ENCODE measurements at places on chromosomes 13 and 19. TPM values are rescaled to one million over a fixed set of nuclear protein-coding genes. Genes with fewer than 3 reads are reported as not detected.

GRCh38 chr19:50324331-50324730 lies 4.8 kb downstream of the KCNC3 start:
- no peak overlapping the region for H3K4me3 ChIP-seq
- H3K4me1 ChIP-seq: peaks cover 19% of the 10 kb centered on the region
- H3K36me3 ChIP-seq: peaks cover 1% of the 10 kb centered on the region
- no peak overlapping the region for H3K27ac ChIP-seq

GRCh38 chr13:34617473-34618083 lies 324.5 kb upstream of the NBEA start:
- no peak overlapping the region for H3K27ac ChIP-seq
- no peak overlapping the region for H3K4me3 ChIP-seq
- no peaks in the 10 kb centered on the region for H3K27me3 ChIP-seq
- no peak for DNase-seq
- H3K4me1 ChIP-seq: peaks cover 14% of the 10 kb centered on the region

TMEM143 gene
- total RNA-seq: 10.3 TPM

ZNF486 gene
- 29.6 TPM for total RNA-seq

- no peak overlapping the region for H3K4me3 ChIP-seq
- H3K36me3 ChIP-seq: no peaks in the 10 kb centered on the region
- H3K27me3 ChIP-seq: peaks cover 1% of the 10 kb centered on the region
Measured at GRCh38 chr13:44051918-44052675, 172.4 kb downstream of the LACC1 start.

DNA sequence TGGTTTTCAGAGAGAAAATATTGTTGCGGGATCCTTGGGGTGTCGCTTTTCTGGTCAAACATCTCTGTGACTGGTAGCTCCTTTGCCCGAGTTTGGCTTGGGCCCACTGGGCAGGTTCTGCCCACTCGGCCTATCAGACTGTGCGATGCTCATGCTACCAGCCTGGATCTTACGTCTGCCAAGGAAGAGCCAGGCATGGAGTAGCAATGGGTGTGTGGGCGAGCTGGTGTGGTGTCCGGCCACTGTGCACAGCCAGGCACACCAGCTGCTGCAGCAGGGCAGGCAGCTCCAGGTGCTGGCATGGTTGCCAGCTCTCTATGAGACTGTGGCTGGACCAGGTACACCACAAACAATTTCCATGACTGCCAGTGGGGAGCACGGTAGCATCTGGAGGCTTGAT lies 1351.8 kb upstream of the PCDH20 start:
- H3K4me3 ChIP-seq: no peak overlapping the region
- DNase-seq: no peak
- H3K4me1 ChIP-seq: peaks cover 6% of the 10 kb centered on the region

GRCh38 chr13:110275931-110276552 lies 30.9 kb downstream of the COL4A1 start:
- no peak overlapping the region for H3K27ac ChIP-seq
- no peak overlapping the region for H3K4me3 ChIP-seq
- H3K4me1 ChIP-seq: no peaks in the 10 kb centered on the region
- H3K27me3 ChIP-seq: no peaks in the 10 kb centered on the region

- H3K36me3 ChIP-seq: peaks cover 2% of the 10 kb centered on the region
- peak overlapping the region; percentile 82 for H3K27ac ChIP-seq
- peak overlapping the region; percentile 78 for H3K4me3 ChIP-seq
- no peaks in the 10 kb centered on the region for H3K27me3 ChIP-seq
- peaks cover 19% of the 10 kb centered on the region for H3K4me1 ChIP-seq
Measured at GRCh38 chr19:58466089-58466759, 656 bp upstream of the ZNF324 start.

PSG11 gene
- total RNA-seq: not detected

OVOL3 gene
- not detected for total RNA-seq

DNA sequence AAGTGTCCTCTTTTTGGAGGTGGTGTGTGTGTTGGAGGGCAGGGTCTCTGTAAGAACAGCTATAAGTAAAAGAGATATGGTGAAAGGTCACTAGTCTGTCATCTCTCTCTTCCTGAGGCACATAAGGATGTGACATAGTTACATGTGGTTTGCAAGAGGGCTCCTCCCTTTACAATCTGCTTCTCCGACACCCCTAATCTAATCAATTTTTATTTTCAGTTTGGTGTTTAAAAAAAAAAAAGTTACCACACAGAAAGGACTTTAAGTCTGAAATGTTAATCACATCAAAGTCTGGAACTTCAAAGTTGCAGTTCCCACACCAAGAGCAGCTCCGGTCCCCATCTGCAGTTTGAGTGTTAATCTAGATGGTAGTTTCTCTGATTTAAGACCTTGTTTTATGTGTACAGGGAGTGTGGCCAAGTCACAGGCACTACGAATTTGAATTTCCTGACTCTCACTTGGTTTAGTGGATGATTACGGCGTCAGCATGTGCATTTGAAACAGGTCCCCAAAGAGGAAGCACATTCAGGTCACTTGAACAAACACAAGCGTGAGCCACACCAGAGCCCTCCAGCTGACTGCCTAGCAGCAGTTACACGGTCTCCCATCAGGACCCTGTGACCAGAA lies 53.1 kb downstream of the FOXO1 start:
- H3K36me3 ChIP-seq: no peaks in the 10 kb centered on the region
- peaks cover 18% of the 10 kb centered on the region for H3K4me1 ChIP-seq
- no peaks in the 10 kb centered on the region for H3K27me3 ChIP-seq
- H3K27ac ChIP-seq: no peak overlapping the region
- DNase-seq: no peak

All from progenitor cell of endocrine pancreas (in vitro differentiated cells).